ENCODE measurements at places on chromosomes 5 and 9. TPM values are rescaled to one million over a fixed set of nuclear protein-coding genes. Genes with fewer than 3 reads are reported as not detected.
A peak's percentile ranks its signal among the peaks of the same experiment; 100 is the strongest.

DNA sequence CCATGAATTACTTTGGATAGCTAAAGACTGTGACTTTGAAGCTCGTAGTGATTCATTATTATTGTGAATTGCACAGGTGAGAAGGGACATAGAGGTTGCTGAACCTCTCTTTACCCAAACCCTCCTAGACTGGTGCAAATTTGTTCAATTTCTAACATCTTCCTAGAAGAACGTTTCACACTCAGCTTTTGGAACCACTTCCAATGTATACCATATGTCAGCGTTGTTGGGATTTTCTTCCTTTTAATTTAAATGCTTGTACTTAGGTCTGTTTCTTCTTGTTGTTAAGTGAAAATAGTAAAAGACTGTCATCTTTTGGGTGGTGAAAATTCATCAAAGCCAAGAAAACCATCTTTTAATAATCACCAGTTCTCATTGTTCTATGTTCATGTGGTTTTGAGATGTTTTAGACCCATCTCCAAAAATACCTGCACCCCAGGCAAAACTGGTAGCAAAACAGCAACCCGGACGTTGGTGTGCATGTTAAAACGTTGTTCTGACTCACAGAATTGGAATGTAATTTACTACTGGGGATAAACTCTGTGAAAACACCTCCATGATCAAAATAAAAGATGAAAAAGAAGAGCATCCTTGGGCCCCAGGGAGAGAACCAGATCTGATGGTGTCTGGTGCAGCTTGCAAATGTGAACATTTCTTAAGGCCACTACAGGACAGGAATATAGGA is 238.3 kb downstream of the NPR3 start:
- DNase-seq, result no peak

The C9 gene
- not detected for total RNA-seq

DNA sequence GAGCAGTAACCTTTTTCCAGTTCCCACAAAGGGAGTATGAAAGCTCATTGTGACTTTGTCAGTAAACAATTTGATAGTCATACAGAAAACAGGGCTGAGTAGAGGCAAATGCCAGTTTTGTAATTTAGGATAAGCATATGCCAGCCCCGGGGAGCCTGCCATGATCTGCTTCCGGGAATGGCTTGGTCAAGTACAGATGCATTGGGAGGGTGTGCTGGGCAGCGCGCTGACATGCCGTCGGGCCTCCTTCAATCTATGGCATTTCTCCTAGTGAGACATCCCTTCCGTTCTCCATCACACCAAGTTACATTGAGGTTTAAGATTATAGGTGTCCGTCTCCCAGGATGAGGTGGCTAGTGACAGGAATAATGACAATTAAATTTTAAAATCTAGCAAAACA is 48.6 kb downstream of the GNA14 start:
- no peak for DNase-seq

DNA sequence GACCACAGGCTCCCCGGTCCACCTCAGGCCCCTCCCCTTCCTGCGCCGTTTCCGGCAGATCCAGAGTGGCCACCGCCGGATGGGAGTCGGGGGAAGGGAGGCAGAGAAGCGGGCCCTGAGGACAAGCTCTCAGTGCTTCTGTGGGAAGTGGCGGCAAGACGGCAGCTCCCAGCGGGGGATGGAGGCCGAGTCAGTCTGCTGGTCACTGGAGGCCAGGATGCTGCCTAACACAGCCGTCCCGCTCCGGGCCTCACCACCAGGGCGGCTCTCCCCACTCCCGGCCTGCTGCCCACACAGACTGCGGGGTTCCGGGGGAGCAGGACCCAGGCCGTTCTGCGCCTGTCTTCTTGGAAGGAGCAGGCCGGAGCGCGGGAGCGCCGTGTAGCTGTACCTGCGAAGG is 31.4 kb downstream of the FXN start:
- no peak for DNase-seq

The SLC2A8 gene
- total RNA-seq, result 14.1 TPM

DNA sequence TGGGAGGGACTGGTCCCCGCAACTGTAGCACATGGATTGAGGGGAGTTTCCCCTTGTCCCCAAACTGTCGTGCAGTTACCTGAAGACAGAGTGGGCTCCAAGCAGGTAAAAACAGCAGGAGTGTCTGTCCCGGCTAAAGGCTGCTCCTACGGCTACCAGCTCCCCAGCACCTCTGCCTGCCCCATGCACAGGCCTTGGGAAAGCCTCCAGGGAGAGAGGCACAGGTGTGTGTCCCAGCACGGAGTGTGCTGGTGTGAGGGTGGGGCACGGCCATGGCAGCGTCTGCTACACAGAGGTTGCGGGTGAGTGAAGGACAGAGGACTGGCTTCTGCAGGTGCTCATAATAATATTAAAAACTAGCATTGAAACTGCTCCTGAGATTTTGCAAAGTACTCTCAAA is 30.4 kb downstream of the STC2 start:
- DNase-seq, result no peak

- DNase-seq, result no peak
Observed at GRCh38 chr5:10111571-10111970, 138.1 kb downstream of the ATPSCKMT start.

DNA sequence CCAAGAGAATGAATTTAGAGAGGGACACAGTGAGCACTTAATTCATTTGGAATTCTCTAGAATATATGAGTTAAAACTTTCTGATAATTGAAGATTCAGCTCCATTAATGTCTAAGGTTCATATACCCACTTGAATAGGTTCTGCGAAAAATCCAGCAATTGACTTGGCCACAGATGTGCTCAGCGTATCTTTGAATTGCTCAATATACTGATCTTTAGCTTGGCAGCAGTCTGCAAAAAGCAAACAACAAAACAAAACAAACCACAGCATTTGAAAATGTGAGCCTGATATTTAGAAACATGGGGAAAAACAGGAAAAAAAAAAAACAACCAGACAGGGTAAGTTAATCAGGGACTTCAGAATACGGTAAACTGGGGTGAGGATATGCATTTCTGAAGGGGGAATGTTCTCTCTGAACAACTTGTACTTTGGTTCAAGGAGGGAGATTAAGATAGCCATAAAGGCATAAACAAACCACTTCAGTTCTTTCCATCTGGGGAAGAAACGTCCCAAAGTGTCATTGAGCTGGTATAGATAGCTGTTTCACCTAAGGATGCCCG is 21.4 kb downstream of the AGXT2 start:
- no peak for DNase-seq

- peak; percentile 89 for DNase-seq
Observed at GRCh38 chr9:128153060-128153946, 4.0 kb downstream of the LCN2 start.

- no peak for DNase-seq
Observed at GRCh38 chr9:12972608-12973589, 198.1 kb downstream of the LURAP1L start.

DNA sequence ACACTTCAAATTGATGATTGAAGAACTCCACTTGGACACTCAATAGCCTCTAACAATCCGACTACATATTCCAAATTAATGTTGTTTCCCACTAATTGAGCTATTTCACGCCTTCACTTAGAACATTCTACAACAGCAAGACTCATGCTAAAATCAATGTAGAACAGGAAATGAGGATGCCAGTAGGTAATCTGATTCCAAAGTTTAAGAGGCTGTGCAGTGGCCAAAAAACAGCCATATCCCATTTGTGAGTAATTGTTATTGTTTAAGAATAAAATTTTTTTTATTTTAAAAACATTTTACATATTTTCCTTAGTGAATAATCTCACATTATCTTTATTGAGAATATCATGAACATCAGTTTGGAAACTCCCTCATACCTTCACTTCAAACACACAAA is 35.7 kb upstream of the GHR start:
- no peak for DNase-seq

DNA sequence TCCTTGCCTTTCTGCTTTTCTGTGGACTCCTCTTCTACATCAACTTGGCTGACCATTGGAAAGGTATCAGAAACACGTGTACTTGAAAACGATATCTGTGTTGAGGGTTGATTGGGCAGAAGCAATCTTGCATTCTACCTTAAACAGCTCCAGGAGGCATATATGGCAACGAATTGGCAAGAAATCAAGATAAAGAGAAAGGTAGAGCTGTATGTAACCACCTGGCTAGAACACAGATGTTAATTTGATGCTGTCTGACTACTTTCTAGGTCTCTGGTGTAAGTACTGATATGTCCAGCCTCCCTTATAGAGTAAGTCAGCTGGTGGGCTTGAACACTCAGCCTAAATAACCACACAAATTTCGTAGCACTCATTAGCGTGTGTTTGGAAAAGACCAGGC is 1.3 kb downstream of the MAN1B1 start:
- DNase-seq, result no peak

The WHRN gene
- 14.9 TPM for total RNA-seq

- peak; percentile 98 for DNase-seq
Observed at GRCh38 chr9:134413890-134414623, 87.8 kb downstream of the RXRA start.

DNA sequence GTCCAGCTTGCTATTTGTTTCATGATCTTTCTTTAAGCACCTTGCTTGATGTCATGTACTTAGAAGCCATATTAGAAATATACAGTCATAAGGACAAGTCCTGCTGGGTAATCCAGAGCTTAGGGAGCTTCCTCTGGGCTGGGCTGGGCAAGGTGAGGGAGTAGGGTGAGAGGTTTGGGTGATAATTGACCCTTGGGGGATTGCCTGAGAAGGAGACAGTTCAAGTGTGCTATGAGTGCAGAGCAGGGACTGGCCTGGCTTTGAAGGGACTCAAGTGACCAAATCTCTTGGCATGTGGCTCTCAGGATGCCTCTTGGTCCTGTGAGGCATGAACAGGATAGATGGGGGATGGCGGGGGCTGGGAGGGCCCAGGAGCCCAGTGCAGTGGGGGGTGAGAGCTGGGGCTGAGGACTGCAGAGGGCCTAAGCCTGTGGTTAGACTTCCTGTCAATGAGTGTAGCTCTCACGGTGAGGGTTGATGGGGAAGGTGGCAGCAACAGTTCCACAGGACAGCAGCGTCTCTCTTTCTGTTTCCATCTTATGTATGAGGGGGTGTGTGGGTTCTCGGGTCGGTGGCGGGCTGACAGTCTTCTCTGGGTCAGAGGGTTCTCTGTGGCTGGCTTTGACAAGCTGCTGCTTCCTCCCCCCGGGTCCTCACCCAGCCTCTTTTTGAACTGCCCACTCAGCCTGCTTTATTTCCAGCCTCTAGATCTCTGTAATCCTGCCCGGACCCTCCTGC is 53.5 kb downstream of the RGS3 start:
- no peak for DNase-seq

GRCh38 chr5:84602371-84602771 is 217.7 kb upstream of the EDIL3 start:
- no peak for DNase-seq

DNA sequence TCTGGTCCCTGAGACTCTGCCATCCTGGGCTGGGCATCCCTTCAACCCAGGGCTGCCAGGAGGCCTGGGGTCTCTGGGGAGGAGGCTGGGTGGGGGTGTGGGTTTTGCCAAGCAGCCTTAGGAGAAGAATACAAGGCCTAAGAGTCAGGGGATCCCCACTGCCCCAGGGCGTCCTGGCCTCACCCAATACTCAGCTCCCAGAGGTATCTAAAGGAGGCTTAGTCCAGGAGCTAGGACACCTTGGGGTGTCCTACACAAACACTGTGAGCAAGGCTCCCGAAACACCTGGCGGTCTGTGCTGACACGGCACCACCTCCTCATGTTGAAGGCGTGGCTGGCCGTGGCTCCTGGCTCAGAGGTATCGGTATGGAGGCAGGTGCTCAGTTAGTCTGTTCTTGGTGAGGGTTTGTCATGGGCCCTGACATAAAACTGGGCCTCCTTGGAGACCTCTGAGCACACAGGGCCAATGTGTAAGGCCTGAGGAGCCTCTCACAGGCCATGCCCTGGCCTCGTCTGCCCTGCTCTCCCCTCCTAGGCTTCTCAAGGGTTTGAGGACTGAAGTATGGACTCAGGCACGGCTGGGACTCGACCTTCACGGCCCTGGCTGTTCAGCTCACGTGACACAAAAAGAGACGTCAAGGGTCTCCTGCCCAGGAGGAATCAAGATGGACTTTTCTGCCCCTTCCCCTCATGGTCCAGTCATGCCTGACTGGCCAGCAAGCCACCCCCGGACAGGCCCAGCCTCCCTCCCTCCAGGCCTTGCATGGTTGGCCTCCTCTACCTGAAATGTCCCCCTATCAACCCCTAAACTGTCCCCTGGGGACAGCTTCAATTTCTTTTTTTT is 277.3 kb downstream of the FSTL4 start:
- DNase-seq, result no peak

- DNase-seq, result no peak
Observed at GRCh38 chr5:166399781-166400180, 1891.7 kb upstream of the WWC1 start.

DNA sequence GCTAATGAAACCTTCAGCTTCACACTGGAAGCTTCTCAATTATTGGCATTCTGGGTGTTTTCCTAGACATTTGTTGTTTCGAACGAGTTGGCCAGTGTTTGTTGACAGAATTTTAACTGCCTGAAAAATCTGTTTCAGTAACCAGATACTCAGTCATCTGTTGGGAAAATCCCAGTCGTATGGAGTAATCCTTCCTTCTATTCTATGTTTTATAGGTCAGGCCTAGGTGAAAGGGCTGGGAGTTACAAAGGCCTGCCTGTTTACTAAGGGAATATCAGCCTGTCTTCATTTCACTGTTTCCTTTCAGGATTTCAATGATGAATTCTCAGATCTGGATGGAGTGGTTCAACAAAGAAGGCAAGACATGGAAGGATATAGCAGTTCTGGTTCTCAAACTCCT is 59.9 kb downstream of the GRAMD2B start:
- DNase-seq, result no peak
